Prostate gland (tissue), 2 donors: ENCODE measurements at places on chromosomes 12 and 14.

DNA sequence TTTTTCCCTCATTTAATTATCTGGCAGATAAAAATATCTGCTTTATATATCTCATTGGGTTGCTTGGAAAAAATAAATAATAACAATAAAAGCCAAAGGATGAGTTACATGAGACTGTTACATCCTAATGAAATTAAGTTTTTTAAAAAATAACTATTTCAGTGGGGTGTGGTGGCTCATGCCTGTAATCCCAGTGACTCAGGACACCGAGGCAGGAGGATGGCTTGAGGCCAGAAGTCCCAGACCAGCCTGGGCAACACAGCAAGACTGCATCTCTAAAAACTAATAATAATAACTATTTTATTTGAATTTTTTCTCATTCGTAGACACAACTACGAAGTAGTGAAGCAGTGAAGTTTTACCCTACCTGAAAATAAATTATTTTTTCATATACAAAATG is 103.3 kb downstream of the BCAT1 start:
- DNase-seq = no peak

DNA sequence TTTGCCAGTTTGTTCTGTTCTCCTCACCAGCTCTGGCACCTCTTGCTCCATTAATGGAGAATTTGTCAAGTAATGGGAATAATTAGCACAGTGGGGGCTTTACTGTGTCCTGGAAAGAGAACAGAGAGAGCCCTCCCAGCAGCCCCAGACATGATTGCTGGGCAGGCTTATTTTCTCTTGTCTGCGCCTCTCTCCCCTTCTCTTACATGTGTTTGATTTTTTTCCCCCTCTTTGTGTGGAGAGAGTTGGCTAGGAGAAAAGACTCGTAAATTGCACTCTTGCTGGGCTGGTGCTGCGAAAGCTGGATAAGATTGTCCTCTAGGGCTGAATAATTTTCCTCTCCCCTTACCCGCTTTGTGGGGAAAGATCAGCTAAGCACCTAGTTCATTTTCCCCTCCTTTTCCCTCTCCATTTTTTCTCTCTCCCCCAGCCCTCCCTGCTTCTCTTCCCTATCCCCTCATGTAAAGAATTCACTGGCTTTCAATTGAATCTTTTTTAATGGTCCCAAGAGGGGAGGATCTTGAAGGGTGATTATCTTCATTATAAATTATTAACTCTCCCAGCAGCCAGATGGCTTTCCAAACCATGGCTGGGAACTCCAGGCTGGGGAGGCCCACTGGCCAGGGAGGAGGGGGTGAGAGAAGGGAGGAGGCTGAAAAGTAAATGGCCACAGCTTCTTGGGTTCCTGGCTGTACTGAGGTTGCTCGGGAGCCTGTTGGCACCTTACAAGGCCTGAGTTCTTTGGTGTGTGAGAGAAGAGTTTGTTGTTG is 62.2 kb downstream of the NRXN3 start:
- no peak for DNase-seq

DNA sequence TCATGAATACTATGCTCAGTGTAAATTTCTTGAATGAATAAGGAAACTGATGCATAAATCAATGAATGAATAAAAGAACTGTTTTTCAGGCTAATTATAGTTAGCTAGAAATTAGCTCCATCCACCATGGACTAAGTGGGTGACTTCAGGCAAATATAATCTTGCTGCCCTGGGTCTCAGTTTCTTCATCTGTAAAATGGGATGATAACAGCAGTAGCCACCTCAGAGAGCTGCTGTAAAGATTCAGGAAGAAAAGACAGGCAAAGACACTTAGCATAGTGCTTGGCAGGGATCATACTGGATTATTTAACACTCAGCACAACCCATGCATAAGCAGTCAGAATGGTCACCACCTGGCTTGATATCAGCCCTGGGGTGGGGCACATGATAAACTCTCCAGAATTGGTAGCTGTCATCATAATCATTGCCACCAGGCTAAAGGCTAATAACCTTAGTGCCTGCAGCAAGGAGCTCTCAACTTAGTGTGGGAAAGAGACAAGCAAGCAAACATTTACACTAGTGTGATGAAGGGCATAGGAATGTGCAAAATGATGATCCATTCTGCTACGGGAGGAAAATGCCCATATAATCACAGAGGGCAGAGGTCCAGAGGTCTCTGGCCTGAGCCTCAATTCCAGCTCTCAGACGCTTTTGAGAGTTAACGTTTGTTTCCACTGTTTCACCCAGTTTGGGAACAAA is 234.7 kb upstream of the TBX3 start:
- no peak for DNase-seq

DNA sequence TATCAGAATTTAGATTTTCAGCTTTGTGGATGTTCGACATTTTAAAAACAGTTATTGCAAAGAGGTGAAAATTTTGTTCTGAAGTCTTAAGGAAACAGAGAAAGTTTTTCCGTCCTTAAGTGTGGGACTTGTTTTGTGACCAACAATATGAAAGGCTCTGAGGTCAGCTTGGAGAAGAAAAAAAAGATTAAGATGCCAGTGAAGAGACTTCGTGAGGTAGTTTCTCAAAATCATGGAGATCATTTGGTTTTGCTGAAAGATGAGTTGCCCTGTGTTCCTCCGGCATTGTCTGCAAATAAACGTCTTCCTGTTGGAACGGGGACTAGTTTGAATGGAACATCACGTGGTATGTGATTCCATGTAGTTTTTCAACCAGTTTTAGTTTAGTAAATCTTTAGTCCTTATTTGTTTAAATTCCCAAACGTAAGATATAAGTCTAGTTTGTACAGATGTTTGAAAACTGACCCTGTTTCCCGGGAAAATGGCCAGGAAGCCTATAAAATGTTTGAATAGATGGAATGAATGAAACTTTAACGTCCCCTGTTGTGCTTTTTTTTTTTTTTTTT is 682 bp downstream of the KIAA0586 start:
- DNase-seq = no peak

DNA sequence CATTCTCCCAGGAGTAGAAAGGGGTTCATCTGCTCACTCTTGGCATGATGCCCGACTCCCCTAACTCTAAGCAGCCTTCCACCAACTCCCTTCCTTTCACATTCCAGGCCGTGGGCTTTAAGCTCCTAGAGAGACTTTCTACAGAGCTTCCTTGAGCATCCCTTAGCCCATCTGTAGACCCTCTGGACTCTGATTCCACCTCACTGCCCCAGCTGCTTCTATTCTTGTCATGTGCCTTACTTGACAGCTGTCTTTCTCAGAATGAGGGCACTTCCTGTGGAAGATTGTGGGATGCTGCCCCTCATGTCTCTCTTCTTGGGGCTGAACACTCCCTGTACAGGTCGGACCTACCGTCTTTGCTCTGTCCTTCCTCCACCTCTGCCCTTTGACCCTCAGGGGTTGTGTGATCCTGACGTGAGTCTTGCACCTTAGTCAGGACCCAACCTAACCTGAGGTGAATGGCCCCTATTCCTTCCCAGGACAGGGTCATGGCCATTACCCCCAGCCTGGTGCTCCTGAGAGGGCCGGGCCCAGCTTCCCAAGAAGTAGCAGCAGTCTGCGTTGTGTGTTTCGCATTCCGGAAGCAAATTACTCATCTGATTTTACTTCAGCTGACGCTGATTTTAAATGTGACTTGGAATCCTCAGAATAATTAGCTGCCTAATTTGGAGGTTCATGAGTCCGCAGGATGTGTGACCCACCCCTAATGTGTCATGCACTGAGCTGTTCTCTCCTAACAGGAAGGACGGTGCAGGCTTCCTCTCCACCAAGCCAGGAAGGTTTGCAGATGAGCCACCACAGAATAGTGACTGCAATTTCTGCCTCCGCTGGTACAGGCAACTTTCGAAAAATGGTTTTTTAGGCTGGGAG is 2.7 kb upstream of the GALNT6 start:
- no peak for DNase-seq

DNA sequence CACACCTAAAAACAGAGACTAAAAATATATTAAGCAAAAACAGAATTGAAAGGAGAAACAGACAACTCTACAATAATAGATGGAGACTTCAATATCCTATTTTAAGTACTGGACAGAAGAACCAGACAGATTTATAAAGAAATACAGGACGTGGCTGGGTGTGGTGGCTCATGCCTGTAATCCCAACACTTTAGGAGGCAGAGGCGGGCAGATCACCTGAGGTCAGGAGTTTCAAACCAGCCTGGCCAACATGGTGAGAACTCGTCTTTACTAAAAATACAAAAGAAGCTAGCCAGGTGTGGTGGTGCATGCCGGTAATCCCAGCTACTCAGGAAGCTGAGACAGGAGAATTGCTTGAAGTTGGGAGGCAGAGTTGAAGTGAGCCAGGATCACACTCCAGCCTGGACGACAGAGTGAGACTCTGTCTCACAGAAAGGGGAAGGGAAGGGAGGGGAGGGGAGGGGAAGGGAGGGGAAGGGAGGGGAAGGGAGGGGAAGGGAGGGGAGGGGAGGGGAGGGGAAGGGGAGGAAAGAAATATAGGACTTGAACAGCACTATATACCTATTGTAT is 53.0 kb downstream of the CDK17 start:
- DNase-seq = no peak

DNA sequence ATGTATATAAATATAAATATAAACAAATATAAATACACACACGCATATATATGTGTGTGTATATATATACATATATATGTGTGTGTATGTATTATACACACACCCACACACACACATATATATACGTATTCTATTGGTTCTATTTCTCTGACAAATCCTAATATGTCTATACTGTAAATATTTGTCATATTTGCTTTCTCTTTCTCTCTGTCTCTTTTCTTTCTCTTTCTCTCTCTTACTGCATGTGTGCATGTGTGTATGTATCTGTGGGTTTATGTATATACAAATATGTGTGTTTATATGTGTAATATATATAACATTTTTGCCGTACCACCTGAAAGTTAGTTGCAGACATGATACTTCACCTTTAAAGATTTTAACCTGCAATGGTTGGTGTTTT is 174.2 kb upstream of the PLEKHG7 start:
- DNase-seq = no peak

- no peak for DNase-seq
Observed at GRCh38 chr14:34665785-34666435, 36.0 kb upstream of the SNX6 start.

GRCh38 chr12:47885012-47885501 is 19.7 kb downstream of the VDR start:
- no peak for DNase-seq

DNA sequence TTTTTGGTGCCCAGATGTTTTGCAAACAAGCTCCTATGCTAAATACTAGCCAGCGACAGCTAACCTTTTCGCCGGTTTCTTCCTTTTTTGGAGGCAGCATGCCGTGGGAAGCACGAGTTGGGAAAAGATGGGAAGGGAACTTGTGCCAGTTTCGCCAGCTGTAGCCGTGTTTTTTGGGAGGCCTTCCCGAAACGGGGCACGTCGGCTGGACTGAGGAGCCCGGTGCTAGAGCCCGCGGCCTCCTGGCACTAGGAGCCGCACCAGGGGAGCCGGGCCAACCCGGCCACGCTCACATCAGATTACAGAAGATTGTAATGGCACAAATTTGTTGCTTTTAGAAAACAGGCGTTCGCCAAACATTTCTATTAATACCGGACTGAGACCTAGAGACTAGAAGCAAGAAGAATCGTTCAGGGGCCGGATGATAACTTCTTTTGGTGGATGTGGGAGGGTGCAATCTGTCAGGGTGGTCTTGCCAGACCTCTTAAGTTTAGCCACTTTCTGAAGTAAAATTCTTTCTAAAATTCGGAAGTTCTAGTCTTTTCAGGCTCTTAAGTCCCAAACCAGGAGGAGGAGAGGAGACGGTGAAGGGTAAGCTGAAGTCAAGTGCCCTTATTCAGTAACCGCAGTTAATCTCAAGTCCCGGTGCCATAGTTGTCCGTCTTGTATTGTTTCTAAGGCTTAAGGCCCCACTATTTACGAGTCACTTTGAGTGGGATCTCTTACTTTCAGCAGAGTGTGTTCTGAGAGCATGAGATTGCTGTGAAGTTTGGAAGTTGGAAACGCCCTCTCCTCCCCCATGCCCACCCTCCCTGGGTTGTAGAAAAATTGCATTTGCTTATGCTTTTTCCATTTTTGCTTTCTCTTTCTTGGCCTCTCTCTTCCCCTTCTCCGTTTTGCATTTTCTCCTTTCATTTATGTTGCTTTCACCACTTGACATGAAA is 1.3 kb downstream of the RASSF3 start:
- peak; percentile 25 for DNase-seq

GRCh38 chr12:28568704-28569103 is 378.4 kb downstream of the CCDC91 start:
- DNase-seq = no peak

- DNase-seq = no peak
Observed at GRCh38 chr12:69348162-69348938, at the start of gene LYZ. TSS of gene LYZ (plus strand) at chr12:69348381. CDS start at chr12:69348409, 28 bp downstream.

- DNase-seq = no peak
Observed at GRCh38 chr12:100646896-100647295, 73.4 kb downstream of the GAS2L3 start.

DNA sequence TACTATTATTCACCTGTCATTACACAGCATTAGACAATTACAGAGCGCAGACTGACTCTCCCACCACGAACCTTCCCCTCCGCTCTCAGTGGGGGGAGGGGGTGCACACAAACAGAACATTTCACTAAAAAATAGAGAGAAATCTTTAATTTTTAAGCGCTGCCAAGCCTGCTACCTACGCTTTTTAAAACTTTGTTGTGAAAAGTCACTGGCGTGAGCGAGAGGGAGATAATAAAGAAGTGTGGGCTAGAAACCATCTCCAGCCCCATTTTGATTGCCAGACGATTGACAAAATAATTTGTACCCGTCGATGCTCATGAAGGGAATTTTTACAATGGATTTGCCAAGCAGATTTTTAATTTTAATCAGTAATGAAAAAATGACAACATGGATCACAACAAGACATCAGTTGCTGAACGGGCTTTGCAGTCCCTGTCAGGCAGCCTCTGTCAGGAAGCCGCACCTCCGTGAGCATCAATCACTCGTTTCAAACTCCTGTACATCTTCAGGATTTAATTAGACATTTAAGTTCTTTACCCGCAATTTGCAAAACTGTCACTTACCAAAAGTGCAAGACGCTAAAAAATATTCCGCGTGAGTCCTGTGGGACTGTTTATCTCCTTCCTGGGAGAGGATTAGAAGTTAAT is 209.1 kb downstream of the BCL11B start:
- no peak for DNase-seq

- peak; percentile 38 for DNase-seq
Observed at GRCh38 chr12:104499668-104500332, 43.1 kb downstream of the CHST11 start.

GRCh38 chr14:35991356-35991755 is 165.2 kb downstream of the BRMS1L start:
- no peak for DNase-seq

DNA sequence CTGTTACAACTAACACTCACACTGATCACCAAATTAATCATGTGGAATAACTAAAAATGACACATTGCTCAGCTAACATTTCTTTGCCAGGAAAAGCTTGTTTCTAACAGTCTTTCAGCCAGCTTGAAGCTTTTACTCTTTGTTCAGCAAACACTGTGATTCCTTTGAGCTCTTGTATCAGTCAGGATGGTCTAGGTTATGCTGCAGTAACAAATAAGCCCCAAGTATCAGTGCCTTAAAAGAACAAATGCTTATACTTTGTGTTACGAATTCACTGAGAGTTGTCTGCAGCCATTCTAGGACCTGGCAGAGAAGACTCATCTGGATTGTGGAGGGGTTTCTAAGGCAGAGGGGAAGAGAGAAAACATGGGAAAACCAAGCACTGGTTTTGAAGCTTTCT is 47.6 kb upstream of the PIWIL1 start:
- DNase-seq = no peak
